Cardiac atrium fibroblast (primary cell): ENCODE measurements at places on chromosomes 11 and 22. TPM values are rescaled to one million over a fixed set of nuclear protein-coding genes. Genes with fewer than 3 reads are reported as not detected.

Gene CSF2RB
- 0.18 and 2.6 TPM in 2 replicates for total RNA-seq

Gene ROM1
- 9.2 and 24.7 TPM in 2 replicates for total RNA-seq

Gene NPTXR
- total RNA-seq = 0.54 and 1.5 TPM in 2 replicates

Gene ELMOD1
- total RNA-seq = not detected in 2 replicates

Gene MS4A15
- total RNA-seq = not detected in 2 replicates

Gene CALCA
- total RNA-seq = not detected in 2 replicates

Gene CEP126
- total RNA-seq = 0.49 and 1.6 TPM in 2 replicates

Gene TSSK2
- not detected in 2 replicates for total RNA-seq

Gene DBX1
- total RNA-seq = not detected in 2 replicates

Gene RAC2
- 61.9 and 66.1 TPM in 2 replicates for total RNA-seq

Gene UCP3
- not detected in 2 replicates for total RNA-seq

Gene MAML2
- 20.0 and 21.4 TPM in 2 replicates for total RNA-seq

Gene PACSIN3
- 13.2 and 17.2 TPM in 2 replicates for total RNA-seq

Gene CDK2AP2
- 33.5 and 54.3 TPM in 2 replicates for total RNA-seq

Gene MIAT
- 0.18 and 0.32 TPM in 2 replicates for total RNA-seq

Gene SLC35C1
- total RNA-seq = 23.3 and 24.5 TPM in 2 replicates
